ENCODE measurements at places on chromosomes 2 and 18. TPM values are rescaled to one million over a fixed set of nuclear protein-coding genes. Genes with fewer than 3 reads are reported as not detected.

DNA sequence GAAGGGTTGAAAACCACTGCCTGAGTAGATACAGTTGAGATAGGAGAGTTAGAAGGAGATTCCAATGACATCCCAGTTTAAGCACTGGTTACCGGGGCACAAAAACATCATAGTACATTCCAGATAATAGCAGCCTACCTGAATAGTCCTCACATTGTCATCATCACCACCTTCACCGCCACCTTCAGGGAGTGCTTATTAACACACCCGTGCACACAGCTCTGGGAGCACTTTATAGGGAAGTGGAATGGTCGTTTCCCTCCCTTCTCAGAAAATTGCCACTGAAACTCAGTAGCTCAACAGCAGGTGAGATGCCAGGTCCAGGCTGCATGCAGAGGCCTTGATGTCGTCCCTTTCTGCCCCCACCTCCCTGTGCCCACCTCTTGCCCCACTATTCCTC lies 8.2 kb downstream of the SERPINB7 start:
- no peak for DNase-seq

The MBOAT2 gene
- total RNA-seq, result 189 TPM

DNA sequence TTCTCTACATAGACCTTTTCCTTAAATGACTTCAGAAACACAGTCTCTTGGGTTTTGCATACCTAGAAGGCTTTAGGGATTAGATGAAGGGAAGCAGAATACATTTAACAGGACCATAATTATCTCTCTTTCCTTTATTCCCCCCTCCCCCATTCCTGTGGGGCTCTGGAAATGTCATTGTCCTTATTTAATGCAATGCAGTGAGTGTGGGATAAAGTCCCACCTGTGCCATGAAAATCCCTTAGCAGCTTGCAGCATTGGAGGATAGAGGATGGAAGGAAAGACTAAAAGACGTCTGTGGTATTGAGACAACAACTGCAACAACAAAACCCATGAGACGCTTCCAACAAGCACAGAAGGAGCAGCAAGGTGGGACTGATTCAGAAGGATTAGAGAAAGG lies 117.8 kb upstream of the DCC start:
- no peak for DNase-seq

The COL4A3 gene
- 0.16 TPM for total RNA-seq

GRCh38 chr2:98296440-98296839 lies 49.8 kb upstream of the CNGA3 start:
- DNase-seq, result no peak

GRCh38 chr2:219852626-219853025 lies 225.2 kb downstream of the SLC4A3 start:
- DNase-seq, result no peak

The REG1B gene
- not detected for total RNA-seq

The FEV gene
- total RNA-seq, result not detected

- no peak for DNase-seq
These were observed 107.9 kb upstream of the IL1R2 start for GRCh38 chr2:101883860-101884259.

The LHCGR gene
- total RNA-seq, result 0.16 TPM

The CACNB4 gene
- 70.2 TPM for total RNA-seq

The CCDC85A gene
- total RNA-seq, result 38.8 TPM

The KANSL1L gene
- total RNA-seq, result 97.0 TPM

GRCh38 chr18:63956755-63957154 lies 7.7 kb downstream of the HMSD start:
- no peak for DNase-seq

The RESP18 gene
- total RNA-seq, result not detected

- no peak for DNase-seq
These were observed 17.9 kb upstream of the IL18R1 start for GRCh38 chr2:102337481-102338386.

- no peak for DNase-seq
These were observed 88.5 kb downstream of the PRKCE start for GRCh38 chr2:45739796-45740485.

The COL5A2 gene
- 18.9 TPM for total RNA-seq

DNA sequence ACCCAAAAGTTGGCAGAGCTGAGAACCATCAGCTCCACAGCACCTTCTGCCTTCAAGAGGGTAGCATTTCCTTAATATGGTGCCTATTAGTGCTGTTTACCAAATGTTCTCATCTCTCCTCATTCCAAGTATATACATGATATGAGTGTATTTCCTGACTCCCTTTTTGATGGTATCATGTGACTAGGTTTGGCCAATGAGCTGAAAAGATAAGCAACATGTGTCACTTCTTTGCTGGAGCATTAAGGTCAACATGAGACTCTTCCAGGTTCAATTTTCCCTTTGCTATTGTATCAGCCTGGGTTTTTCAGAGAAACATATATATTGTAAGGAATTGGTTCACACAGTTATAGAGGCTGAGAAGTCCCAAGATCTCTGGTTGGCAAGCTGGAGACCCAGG lies 310.9 kb downstream of the HRH4 start:
- no peak for DNase-seq

- DNase-seq, result no peak
These were observed 9.3 kb upstream of the LBH start for GRCh38 chr2:30222031-30222430.

GRCh38 chr2:95031726-95032116 lies 6.2 kb downstream of the MAL start:
- no peak for DNase-seq

GRCh38 chr18:77081390-77081778 lies 51.2 kb downstream of the MBP start:
- DNase-seq, result no peak

DNA sequence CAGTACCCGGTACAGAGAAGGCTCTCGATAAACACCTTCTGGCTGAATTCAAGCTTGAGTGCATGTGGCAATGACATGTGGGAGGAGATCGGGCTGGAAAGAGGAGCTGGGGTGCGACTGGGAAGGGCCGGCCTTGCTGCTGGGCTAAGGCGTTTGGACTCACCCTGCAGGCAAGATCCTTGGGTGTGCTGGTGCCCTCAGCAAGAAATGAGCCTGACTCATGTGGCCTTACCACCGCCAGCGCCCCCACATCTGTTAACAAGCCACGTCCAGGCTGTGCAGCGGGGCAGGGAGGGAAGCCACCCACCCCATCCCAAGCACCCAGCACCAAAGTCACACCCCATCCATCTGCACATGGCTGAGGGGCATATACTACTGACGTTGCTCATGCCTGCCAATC lies 1.3 kb downstream of the HS1BP3 start:
- DNase-seq, result no peak

- DNase-seq, result no peak
These were observed 3.3 kb downstream of the SLC8A1 start for GRCh38 chr2:40448476-40449079.

The CELF4 gene
- 60.7 TPM for total RNA-seq

- DNase-seq, result no peak
These were observed 67.3 kb downstream of the SNORC start for GRCh38 chr2:232937278-232937906.

DNA sequence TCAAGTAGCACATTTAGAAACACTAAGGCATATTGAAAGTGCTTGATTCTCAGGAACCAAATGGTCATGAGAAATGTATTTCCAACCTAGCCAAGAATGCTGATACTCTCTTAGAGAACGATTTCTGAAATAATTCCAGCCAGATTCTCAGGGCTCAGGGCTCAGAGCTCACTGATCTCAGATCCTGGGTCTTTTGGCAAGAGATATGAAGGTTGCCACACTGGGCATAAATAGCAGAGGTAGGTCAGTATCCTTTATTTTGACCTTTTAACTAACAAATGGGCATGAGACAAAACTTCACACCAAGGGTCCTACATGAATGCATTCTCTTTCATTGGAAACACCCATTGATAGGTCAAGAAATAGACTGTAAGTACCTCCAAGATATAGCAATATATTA lies 364.1 kb downstream of the ALK start:
- no peak for DNase-seq

GRCh38 chr2:42931818-42932195 lies 139.4 kb upstream of the HAAO start:
- no peak for DNase-seq

DNA sequence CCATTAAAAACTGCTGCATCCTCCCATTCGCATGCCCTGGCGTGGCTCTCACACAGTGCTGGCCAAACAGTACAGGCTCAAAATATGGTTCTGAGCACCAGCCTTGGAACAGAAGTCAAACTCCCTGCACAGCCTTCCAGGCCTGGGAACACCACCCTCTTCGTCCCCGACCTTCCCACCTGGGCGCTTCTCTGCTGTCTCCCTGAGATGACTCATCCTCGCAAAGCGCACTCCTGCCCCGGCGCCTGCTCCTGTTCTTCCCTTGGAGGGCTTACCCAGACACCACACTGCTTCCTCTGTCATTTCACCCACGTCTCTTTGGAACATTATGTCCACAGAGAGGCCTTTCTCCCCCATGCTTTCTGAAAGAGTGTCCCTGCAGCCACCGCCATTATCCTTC lies 172.7 kb downstream of the L3MBTL4 start:
- no peak for DNase-seq

DNA sequence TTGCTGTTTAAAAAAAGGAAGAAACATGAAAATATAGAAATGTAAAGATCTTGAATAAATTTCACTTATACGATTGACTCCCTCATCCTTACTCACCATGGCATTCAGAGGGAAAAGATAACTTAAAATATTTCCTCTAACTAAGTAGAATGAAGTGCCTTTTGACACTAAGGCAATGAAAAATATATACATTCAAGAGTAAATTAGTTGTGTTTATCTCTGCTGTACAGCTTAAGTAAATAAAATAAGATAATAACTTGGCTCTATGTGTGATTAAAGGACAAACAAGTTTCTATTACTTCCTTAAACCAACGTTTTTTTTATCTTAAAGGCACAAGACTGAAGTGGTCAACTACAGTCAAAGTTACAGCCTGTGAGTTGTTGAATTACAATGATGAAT lies 142.3 kb upstream of the LRRTM4 start:
- no peak for DNase-seq

The DOK6 gene
- 91.4 TPM for total RNA-seq

- DNase-seq, result no peak
These were observed 23.4 kb downstream of the MGAT5 start for GRCh38 chr2:134277223-134277622.
